ENCODE measurements at places on chromosomes 3 and 15.

DNA sequence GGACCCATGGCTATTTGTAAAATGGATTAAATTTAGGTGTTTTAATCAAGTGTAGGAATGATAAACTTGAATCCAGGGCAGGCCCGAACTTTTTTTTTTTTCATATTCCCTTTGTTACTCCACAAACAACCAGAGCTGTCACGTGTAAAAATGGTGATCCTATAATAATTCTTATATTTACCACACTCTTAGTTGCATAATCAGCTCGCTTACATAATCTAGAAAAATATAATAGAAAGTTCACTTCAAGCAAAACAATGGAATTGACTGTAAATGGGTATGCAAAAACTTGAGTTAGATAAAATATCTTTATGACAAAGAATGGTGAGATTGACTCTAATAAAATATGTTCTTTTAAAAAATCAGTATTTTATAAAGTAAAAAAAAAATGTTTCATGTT lies 2.1 kb upstream of the PAQR9 start:
- no peak for DNase-seq

DNA sequence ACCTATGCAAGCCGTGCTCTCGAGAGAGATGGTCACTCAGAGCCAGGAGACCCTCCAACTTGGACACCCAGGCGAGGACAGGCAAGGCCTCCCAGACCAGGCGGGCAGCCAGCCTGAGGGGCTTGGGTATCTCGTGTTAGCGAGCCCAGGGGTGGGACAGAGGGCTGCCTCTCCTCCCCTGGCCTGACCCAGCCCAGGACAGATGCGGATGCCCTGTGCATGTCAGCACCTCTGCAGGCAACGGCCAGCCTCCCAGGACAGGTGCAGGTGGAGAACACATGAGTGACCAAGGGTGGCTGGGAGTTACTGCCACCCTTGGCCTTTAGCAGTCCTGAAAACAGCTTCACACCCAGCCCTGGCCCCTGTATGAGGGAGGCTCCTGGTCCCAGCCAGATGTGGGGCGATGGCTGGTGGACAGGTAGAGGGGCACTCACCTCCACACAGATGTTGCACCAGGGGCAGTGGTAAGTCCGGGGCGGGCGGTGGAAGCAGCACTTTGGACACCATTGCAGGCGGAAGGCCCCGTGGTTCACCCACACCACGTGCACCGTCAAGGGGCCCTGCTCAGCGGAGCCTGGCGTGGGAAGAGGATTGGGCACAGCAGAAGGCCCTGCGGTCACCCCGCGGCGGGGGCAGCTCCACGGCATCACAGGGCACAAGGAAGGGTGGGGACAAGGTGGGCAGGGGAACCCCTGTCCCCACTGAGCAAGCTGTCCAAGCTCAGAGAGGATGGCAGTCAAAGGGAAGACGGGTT lies 2.1 kb downstream of the ZDHHC19 start:
- DNase-seq, result no peak

GRCh38 chr15:98147415-98147814 lies 186.9 kb downstream of the ARRDC4 start:
- DNase-seq, result no peak

GRCh38 chr3:113537155-113537554 lies 4.8 kb downstream of the SIDT1 start:
- DNase-seq, result no peak

DNA sequence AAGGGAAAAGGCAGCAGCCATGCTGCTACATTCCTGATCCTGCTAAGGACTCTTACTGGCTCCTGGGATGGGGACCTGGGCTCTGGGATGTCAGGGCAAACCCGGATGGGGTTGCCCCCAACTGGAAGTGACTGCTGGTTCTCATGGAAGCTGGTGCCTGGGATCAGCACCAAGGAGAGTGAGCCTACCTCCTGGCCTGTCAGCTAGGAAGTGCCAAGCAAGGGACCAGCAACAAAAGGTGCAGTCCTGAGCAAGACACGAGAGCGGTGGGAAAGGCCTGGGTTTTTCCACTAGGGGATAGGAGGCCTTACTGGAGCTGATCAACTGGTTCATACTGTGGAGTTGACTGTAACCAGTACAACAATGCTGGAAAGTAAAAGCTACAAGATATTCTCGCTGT lies 47.9 kb upstream of the SYNM start:
- no peak for DNase-seq

- DNase-seq, result no peak
Observed at GRCh38 chr15:52254391-52254790, 41.2 kb downstream of the MYO5C start.

- no peak for DNase-seq
Observed at GRCh38 chr15:96428742-96429141, 98.2 kb downstream of the NR2F2 start.

DNA sequence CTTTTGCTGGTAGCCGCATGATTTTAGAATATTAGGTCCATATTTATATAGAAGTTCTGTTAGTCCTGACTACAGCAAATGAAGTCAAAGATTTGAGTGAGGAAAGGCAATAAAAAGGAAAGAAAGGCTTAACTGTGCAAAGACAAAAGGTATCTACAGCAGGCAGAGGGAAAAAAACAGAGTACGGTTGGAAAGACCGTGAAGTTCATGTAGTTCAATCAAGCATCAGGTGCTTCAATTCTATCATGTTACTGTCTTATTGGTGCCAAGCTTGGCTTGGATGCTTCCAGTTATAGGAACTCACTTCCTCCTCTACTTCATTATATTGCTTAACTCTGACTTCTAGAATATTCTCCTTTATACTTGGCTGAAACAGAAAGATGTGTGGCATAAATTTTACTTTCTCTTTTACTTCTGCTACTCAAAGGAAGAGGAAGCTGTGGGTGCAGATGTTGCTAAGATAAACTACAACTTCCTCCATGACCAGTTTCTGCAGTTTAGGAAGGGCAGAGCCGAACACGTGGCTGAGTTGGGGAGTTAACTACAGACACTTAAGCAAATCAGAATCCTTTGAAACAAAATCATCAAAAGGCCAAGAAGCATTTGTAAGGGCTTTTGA lies 72.6 kb upstream of the ZBED2 start:
- no peak for DNase-seq

Measured in NCI-H1417 treated with DMSO at 0.1 percent for 48 hours (cell line).